ENCODE measurements at places on chromosomes 5 and 9.

DNA sequence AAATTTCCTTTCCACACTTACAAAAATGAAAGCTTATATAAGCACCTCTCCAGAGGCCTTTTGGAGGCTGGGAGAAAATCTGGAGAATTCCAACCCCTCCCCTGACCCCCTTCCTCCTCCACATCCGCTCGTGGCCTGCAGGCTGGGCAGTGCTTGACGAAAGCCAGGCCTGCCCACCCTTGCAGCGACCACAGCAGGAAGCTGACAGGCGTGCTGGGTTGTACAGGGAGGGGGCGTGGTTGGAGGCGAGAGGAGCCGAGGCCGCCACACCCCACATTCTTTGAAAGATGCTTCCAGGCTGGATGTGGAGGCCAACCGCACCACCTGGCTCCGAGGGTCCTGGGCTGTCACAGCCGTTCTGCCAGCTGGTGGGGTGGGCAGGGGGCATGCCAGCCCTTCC is 47.8 kb upstream of the IER5L start:
- DNase-seq: no peak

DNA sequence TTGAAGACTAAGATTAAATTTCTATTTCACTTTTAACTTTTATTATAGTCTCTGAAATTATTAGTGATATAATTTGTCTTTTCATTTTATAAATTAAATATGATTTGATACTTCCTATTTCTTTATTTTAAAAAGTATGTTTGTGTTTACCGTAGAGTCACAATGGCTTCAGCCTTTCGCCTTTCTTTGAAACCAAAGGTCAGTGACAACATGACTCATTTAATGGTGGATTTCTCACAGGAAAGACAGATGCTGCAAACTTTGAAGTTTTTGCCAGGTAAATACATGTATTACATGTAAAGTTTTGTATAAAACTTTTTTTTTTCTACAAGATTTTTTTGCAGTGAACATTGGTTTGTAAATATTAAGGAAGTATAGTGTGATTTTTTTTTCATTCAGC is 36.4 kb downstream of the FSD1L start:
- DNase-seq: no peak

- no peak for DNase-seq
Observed at GRCh38 chr9:82682431-82682830, 380.5 kb downstream of the RASEF start.

GRCh38 chr5:5752844-5753243 is 330.4 kb downstream of the ICE1 start:
- no peak for DNase-seq

DNA sequence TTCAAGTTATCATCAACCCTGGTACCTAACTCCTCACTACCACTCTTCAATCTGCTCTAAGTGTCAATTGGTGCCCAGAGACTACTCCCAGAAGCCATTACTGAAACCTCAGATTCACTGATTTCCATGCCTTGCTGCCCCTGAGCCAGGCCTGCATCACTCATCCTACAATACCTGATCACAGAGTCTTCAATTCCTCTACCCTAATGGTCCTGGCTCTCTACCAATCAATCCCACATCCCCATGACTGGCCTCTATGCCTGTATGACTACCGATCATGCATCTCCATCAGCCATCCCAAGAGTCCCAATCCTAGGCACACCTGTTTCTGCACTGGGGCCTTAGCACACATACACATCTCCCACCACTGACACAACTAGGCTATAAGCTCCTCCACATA is 2.5 kb downstream of the ZNF484 start:
- DNase-seq: no peak

GRCh38 chr5:72107131-72107900 is at the start of gene MAP1B:
TSS of gene MAP1B (plus strand) at chr5:72107475. CDS start at chr5:72107532, 57 bp downstream.
- no peak for DNase-seq

GRCh38 chr9:16413509-16414016 is 456.9 kb downstream of the BNC2 start:
- no peak for DNase-seq

Data from T-helper 2 cell (primary cell).